Activated CD4-positive, alpha-beta T cell treated with anti-CD3 and anti-CD28 coated beads for 36 hours (primary cell): ENCODE measurements at places on chromosomes 2 and 18. TPM values are rescaled to one million over a fixed set of nuclear protein-coding genes. Genes with fewer than 3 reads are reported as not detected.
A peak's percentile ranks its signal among the peaks of the same experiment; 100 is the strongest.

GRCh38 chr2:204871231-204871953, 326.1 kb downstream of the PARD3B start:
- DNase-seq: no peak

GRCh38 chr2:232882085-232882484, 12.0 kb downstream of the SNORC start:
- DNase-seq: no peak

GRCh38 chr2:138237667-138238384, 263.7 kb upstream of the SPOPL start:
- no peak for DNase-seq

GRCh38 chr2:63051042-63051794, 588 bp downstream of the OTX1 start:
- peak; percentile 30 for DNase-seq

Gene NYAP2
- total RNA-seq: not detected

Gene TSPYL6
- not detected for total RNA-seq

Gene OTOS
- total RNA-seq: not detected
